ENCODE measurements at places on chromosomes 2 and 18. TPM values are rescaled to one million over a fixed set of nuclear protein-coding genes. Genes with fewer than 3 reads are reported as not detected.

DNA sequence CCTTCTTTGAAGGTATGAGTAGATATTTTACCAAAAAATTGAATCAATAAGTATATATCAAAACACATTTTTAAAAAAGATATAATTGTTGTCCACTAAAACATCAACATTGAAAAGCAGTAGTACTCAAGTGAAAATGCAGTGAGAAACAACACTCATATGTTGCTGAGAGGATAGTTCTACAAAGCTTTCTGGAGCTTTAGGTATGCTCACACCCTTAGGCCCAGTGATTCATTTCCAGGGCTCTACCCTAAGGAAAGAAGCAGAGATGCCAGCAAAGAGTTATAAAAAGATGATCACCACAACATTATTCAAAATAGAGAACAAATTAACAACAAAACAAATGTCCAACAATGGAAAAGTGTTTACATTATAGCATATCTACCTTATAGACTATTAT lies 197.3 kb upstream of the CCDC150 start:
- DNase-seq = peak; percentile 7

DNA sequence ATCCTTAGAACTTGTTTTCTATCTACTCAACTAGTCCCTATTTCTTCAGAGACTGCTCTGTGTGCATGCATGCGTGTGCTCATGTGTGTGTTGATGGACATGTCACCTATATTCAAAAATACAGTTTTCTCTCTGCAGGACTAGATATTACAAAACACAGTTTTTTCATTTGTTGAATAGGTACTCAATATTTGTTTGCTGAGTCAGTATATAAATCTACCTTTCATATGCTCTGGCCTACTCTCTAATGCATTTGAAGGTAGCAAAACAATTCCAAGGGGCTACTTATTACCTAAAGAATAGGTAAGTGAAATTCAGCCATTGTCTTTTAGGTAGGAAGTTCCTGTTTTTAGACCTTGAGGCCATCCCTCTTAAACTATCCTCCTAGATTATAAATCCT lies 8.6 kb upstream of the UBE2E3 start:
- DNase-seq = no peak

DNA sequence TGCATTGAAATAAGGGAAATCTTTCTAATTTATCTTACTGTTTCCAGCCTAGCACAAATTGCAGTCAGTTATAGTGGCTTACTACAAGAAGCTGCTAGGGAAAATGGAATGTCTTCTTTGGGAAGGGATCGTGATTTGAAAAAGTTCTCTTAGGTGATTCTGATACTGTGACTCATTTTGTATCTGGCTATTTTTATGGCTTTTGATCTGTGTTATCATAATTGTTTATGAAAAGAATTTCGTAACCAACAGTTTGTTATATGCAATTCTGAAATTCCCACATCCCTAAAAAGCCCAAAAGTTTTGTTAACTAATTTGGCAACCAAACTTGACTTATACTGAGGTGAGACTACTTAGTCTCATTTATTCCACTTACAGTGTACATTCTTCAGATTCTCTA lies 12.4 kb downstream of the PTPN4 start:
- peak; percentile 56 for DNase-seq

- DNase-seq = peak; percentile 52
Observed at GRCh38 chr18:36440614-36441013, 143.1 kb downstream of the FHOD3 start.

Gene TMEFF2
- 3.0 TPM for polyA plus RNA-seq
